ENCODE measurements at places on chromosomes 4 and X.

DNA sequence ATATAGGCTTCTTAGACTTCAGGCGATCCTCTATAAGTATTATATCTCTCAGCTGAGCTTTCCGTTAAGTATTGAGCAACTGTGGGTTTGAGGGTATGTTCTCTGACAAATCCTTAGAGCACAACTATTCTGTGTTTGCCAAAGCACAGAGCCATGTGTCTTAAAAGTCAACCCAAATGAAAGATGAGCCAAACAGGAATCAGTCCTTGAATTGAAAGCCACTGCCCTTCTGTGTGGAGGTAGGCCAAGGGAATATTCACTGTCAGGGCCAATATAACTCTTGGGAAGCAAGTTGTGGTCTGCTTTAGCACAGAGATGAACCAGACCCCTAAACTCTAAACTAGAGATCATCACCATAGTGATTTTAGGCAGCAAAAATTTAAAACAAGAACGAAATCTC is 164.0 kb downstream of the STAG2 start:
- peaks cover 13% of the 10 kb centered on the region for H3K4me1 ChIP-seq
- peaks cover 10% of the 10 kb centered on the region for H3K36me3 ChIP-seq
- no peak for DNase-seq
- H3K4me3 ChIP-seq, result no peak overlapping the region
- H3K27me3 ChIP-seq, result no peaks in the 10 kb centered on the region

DNA sequence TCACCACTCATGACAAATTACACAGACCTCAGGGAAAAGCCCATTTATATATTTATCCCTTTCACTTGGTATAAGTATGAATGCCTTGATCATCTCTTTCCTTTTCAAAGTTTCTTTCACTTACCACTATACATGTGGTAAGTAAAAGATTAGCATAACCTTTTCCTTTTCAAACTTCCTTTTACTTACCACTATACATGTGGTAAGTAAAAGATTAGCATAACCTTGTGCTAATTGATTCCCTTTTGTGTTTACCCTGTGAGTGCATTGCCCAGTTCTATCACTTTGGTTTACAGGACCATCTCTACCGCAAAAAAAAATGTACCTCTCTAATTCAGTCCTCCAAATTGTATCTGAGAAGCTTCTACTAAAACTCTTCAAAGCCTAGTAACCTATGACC is 32.7 kb upstream of the TCEANC start:
- H3K27ac ChIP-seq, result no peak overlapping the region
- no peaks in the 10 kb centered on the region for H3K27me3 ChIP-seq
- no peaks in the 10 kb centered on the region for H3K4me1 ChIP-seq
- no peak overlapping the region for H3K4me3 ChIP-seq
- no peaks in the 10 kb centered on the region for H3K36me3 ChIP-seq
- DNase-seq, result no peak

DNA sequence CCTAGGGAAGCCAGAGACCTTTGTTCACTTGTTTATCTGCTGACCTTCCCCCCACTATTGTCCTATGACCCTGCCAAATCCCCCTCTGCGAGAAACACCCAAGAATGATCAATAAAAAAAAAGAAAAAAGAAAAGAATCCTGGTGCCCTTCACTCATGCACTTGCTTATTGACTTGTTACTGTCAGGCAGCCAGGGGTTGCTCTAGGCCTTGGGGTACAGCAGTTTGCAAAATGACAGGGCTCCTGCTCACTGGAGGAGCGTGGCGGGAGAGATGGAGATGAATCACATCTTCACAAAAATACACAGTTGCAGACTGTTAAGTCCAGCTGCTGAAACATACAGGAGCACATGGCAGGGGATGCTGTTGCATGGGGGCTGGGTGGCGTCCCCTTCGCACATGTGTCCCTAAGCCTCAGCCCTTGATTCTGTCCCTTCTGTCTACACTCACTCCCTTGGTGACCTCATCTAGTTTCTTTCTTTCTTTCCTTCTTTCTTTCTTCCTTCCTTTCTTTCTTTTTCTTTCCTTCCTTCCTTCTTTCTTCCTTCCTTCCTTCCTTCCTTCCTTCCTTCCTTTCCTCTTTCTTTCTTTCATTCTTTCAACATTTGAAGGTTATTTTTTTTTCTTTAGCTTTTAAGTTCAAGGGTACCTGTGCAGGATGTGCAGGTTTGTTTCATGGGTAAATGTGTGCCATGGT is 16.9 kb upstream of the TMEM271 start:
- H3K27ac ChIP-seq, result no peak overlapping the region
- peaks cover 12% of the 10 kb centered on the region for H3K4me1 ChIP-seq
- peaks cover 42% of the 10 kb centered on the region for H3K27me3 ChIP-seq
- peaks cover 3% of the 10 kb centered on the region for H3K36me3 ChIP-seq
- DNase-seq, result no peak

DNA sequence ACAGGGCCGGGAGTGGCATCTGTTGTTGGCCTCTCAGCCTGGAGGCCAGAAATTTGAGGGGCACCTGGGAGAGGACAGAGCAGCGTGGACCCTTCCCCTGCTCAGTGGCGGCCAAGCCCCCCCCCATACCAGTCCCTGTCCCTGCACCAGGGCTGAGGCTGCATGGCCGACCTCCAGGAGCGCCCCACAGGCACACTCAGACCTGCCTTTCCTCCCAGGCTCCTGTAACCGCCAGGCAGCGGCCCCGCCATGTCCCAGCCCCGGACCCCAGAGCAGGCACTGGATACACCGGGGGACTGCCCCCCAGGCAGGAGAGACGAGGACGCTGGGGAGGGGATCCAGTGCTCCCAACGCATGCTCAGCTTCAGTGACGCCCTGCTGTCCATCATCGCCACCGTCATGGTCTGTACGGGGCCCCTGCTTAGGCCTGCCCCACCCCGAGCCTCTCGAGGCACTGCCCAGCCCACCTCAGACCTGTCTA is 15.3 kb downstream of the TMEM175 start:
- peaks cover 7% of the 10 kb centered on the region for H3K4me1 ChIP-seq
- DNase-seq, result no peak
- no peak overlapping the region for H3K27ac ChIP-seq

DNA sequence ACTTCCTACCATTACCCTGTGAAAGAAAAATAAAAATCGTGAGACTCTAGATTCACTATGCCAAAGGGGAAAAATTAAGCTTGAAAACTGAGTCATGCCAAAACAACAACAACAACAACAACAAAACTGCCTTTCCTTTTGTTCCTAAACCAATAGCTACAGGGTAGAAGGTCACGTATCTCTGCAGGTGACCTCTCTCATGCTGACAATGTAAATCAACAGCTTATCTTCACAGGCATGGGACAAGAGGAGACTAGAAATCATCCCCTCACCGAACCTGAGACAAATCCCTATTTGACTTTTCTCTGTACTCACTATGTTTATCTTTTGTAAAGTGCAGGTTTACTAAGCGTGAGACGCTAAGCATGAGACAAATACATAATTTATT is 20.5 kb upstream of the AADAT start:
- peaks cover 17% of the 10 kb centered on the region for H3K4me1 ChIP-seq
- DNase-seq, result no peak
- H3K27me3 ChIP-seq, result no peaks in the 10 kb centered on the region
- H3K4me3 ChIP-seq, result no peak overlapping the region

- DNase-seq, result no peak
- H3K27ac ChIP-seq, result no peak overlapping the region
- no peaks in the 10 kb centered on the region for H3K36me3 ChIP-seq
- H3K4me3 ChIP-seq, result no peak overlapping the region
- no peaks in the 10 kb centered on the region for H3K4me1 ChIP-seq
Observed at GRCh38 chr4:111136438-111136837, 513.6 kb upstream of the PITX2 start.

All from neural crest cell (in vitro differentiated cells).